T-helper 2 cell treated with Interferon-gamma antibody and Interleukin-4, amounts not matched to agents 5 μg/mL and 100 μg/mL, for 36 hours (primary cell): ENCODE measurements at places on chromosomes 11 and 22.
A peak's percentile ranks its signal among the peaks of the same experiment; 100 is the strongest.

DNA sequence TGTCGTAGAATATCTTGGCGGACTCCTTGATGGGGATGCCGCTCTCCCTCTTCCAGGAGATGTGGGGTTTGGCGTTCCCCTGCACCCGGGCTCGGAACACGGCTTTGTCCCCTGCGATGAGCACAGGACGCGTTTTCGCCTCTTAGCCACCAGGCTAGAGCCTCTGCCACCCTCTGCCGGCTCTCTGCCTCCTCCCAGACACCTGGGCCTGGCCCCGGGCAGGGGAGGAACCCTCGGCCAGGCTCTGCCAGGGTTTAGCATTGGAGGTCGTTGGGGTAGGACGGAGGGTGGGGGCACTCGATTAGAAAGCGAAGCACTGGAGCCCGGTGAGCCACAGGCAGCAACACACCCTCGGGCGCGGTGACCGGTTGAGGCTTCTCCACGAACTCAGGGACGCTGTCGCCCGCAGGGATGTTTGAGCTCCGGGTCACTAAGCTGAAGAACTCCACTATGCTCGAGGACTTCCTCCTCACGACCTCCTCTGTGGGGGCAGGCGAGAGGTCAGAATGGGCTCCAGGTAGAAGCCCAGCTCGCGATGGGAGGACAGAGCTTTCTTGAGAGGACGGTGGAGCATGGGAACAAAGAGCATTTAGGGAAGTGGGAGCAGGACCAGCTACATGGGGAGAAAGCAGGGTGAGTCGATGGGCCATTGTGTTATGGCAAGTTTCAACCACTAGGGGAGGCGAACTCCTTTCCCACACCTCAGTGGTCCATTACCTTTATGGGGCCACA, 4.3 kb downstream of the IGSF22 start:
- H3K4me1 ChIP-seq, result peaks cover 6% of the 10 kb centered on the region
- H3K36me3 ChIP-seq, result no peaks in the 10 kb centered on the region
- H3K4me3 ChIP-seq, result peak overlapping the region; percentile 91
- peaks cover 21% of the 10 kb centered on the region for H3K27me3 ChIP-seq
- H3K27ac ChIP-seq, result peak overlapping the region; percentile 2

DNA sequence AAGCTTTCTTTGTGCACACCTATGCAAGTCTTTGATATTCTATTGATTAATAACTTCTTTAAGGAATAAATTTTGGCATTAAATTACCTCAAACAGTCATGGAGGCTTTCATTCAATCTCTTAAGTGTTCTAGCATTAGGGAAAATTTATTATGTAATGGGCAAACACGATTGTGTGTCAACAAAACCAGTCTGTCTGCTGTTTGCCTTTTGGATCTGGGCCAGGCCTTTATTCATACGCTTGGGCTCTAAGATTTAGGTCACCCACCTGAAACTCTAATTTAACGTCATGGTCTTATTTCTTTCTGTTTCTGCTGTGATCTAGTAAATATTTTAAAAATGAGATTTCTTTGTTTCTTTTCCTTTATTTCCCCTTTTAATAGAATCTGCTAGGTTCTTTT, 1270.6 kb downstream of the LRRC4C start:
- DNase-seq, result no peak
- H3K27me3 ChIP-seq, result no peaks in the 10 kb centered on the region
- no peak overlapping the region for H3K4me3 ChIP-seq
- H3K27ac ChIP-seq, result no peak overlapping the region
- no peaks in the 10 kb centered on the region for H3K36me3 ChIP-seq

GRCh38 chr11:5384335-5384734, 723 bp downstream of the OR51M1 start:
- no peaks in the 10 kb centered on the region for H3K4me1 ChIP-seq
- H3K27me3 ChIP-seq, result peaks cover 2% of the 10 kb centered on the region
- no peak overlapping the region for H3K4me3 ChIP-seq
- H3K27ac ChIP-seq, result no peak overlapping the region

- H3K4me1 ChIP-seq, result no peaks in the 10 kb centered on the region
- no peak overlapping the region for H3K4me3 ChIP-seq
- no peaks in the 10 kb centered on the region for H3K27me3 ChIP-seq
- no peak overlapping the region for H3K27ac ChIP-seq
- no peak for DNase-seq
Observed at GRCh38 chr22:34760276-34761008, 305.5 kb upstream of the ISX start.

- H3K4me1 ChIP-seq, result no peaks in the 10 kb centered on the region
- no peak overlapping the region for H3K4me3 ChIP-seq
- no peak overlapping the region for H3K27ac ChIP-seq
- H3K36me3 ChIP-seq, result no peaks in the 10 kb centered on the region
Observed at GRCh38 chr11:27592098-27592780, 85.7 kb upstream of the LIN7C start.
